Gastrocnemius medialis (tissue), 4 donors: ENCODE measurements at places on chromosomes 13 and 19.

GRCh38 chr19:17125728-17126677, 50.4 kb downstream of the MYO9B start:
- DNase-seq, result peak; percentile 53

GRCh38 chr13:111114362-111115060, 599 bp upstream of the ARHGEF7 start:
- DNase-seq, result peak; percentile 36

- DNase-seq, result no peak
These were observed 1954.1 kb downstream of the PCDH9 start for GRCh38 chr13:65275838-65276630.

DNA sequence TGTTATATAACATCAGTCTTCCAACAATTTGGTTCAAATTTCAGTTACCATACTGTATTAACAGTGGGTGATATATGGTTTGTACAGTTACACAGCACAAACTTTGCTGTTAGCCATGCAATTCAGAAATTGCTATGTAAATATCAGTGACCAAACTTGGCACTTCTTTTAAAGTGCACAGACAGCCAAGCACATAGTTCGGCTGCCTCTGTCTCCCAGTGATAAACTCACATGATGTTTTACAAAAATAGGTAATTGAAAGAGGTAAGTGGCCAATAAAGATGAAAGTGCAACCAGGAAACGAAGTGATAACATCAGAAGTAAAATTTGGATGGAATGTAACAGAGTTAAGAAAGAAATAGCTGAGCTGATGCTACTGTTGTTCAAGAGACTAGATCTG, 143.9 kb downstream of the PCDH9 start:
- DNase-seq, result no peak

- peak; percentile 51 for DNase-seq
These were observed 11.1 kb upstream of the DHRS12 start for GRCh38 chr13:51814825-51815650.

DNA sequence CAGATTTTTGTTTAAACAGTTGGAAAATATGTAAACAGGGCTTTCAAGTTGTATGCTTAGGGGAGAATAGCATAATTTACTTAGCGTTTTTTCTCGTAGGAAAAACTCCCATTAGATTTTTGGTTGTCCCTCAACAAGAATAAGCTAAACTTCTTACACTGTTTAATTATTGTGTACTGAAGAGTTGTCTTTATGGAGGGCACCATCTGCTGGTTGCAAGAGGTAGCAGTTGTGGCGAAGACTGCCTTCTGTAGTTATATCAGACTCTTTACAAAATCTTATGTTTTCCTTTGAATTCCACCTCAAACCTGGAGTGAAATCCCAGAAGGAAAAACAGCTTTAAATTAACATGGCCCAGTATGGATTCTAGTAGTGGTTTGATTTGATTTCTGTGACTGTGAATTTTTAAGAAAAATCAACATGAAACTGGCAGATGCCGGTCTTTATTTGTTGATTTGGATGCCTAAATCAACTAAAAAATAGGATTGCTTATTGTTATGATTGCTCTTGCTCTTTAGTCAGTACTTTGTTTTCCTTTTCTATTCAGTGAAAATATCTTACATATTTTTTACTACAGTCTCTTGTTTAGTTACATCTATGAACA, 53.4 kb downstream of the PDS5B start:
- DNase-seq, result peak; percentile 26

DNA sequence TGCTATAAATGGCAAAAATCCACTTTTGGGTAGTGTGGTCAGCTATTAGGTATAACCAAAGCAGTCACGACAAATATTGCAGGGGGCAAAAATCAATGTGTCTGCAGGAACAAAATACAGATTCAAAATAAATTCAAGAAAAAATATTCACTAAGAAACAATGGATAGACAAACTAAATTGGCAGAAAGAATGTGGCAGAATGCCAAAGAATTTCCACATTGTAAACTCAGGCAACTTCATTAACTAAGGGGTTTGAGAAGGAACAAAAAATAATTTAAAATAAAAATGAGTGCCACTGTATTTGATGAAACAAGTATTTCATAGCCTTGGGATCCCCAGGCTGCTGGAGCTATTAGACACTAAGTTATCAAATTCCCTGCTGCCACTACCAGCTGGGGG, 193.1 kb downstream of the VWA8 start:
- DNase-seq, result no peak

- DNase-seq, result no peak
These were observed 9.8 kb downstream of the SLC8A2 start for GRCh38 chr19:47461876-47462275.

DNA sequence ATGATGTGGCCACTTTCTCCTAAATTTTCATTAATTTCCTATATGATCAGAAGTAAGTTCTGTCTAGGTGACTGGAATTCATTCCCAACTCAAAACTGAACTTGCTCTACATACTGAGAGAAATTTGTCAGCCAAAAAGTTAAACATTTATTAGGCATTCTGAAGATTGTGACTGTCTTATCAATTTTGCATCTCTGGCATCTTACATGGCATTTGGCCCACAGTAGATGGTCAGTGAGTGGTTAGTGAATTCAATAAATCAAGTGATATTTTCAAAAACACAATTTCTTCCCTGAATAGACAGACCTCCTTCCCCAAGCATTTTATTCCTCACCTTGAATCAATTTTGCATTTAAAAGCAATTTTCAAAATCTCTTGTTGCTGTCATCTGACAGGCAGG, 363.2 kb upstream of the NBEA start:
- no peak for DNase-seq

- no peak for DNase-seq
These were observed 7.3 kb downstream of the IGSF23 start for GRCh38 chr19:44620667-44621066.

DNA sequence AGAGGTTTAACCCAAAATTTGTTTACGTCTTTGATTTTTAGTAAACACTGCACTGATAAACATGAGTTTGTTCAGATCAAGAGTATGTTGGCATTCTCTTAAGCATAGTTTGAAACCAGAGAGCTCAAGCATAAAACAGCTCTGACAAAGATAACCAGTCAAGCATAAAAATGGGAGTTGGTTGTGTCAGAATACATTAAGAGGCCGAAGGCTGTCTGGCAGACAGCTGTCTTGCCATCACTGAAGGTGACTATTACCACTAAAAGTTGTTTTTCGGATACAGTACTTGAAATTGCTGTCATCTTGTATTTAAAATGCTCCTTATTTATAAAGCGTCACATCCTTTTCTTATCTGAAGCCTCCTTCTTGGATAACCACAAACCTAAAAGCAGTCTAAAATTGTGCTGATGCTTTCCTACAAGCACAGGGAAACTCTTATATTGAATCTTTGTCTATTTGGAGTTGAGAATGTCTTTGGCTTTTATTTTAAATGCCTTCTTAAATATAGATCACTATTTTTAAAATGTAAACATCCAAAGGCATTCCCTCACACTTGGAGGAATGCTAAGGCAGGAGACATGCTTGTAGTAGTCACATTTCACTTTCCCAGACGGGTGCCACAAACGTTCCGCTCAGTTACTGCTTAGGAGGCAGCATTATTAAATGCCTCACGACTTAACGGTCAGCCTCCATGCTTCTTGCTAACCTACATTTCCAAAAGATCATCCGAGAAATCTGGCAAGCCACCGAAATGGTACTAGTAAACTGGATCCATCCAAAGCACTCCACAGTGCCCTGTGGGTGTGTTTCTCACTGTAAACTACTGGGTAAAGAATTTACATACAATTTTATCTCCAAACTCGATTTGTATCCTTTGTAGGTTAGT, 1.5 kb downstream of the SMAD9 start:
- no peak for DNase-seq

- DNase-seq, result no peak
These were observed 74.7 kb upstream of the TSHZ3 start for GRCh38 chr19:31423896-31424295.

GRCh38 chr19:51207747-51208146, 17.1 kb upstream of the CD33 start:
- no peak for DNase-seq

DNA sequence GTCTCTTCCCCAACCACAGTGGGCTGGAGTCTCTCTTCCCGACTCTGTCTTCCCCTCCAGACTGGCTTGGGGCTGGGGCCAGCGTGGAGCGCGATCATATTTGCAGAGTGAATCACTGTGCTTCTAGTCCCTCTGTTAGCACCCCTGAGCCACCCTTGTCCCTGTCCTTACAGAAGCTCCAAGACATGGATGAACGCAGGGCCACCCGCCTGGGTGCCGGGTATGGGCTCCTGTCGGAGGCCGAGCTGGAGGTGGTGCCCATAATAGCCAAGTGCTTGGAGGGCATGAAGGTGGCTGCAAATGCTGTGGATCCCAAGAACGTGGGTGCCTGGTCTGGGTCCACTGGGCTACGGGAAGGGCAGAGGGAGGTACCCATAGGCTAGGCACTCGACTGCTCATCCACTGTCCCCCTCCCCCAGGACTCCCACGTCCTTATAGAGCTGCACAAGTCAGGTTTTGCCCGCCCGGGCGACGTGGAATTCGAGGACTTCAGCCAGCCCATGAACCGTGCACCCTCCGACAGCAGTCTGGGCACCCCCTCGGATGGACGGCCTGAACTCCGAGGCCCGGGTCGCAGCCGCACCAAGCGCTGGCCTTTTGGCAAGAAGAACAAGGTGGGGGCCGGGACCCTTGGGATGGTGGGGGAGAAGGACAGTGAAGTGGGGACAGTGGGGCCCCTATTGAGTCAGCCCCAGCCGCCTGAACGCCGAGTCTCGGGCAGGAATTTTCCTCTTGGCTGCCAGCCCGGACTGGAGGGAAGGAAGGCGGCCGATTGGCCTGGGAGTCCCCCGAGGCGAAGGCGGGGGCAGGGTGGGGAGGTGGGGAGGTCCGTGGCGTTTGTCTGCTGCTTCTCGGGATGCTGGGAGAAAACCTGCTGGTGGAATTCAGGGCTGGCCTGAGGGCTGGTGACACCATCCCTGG, 5.2 kb downstream of the TRIP10 start:
- DNase-seq, result peak; percentile 79

DNA sequence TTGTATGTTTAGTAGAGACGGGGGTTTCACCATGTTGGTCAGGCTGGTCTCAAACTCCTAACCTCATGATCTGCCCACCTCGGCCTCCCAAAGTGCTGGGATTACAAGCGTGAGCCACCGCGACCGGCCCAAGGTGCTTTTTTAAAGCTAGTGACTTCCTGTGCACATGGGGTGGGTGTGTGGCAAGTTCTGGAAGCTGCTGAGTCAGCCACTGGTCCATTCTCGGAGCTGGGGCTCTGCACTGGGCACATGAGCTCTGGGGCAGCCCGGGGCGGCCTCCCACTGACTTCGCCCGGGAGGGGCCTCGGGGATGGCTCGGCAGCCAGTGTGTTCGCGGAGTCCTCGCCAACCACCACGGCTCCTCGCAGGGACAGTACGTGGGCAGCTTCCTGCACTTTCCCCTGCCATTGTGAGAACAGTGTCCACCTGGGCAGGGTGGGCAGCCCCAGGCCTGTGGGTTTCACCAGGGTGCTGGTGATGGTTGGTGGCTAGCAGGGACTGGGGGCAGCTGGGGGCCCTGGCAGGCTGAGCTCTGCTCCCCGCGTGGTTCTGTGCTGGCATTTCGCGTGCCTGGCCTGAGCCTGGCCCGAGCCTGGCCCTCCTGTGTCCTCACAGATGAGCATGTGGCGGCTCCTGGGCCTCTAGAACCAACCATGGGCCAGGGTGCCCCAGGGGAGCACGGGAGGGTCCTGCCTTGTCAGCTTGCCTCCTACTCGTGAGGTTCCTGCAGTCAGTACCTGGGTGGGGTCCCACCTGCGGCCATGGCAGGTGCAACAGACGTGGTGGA, 12.2 kb downstream of the CBARP start:
- DNase-seq, result no peak

DNA sequence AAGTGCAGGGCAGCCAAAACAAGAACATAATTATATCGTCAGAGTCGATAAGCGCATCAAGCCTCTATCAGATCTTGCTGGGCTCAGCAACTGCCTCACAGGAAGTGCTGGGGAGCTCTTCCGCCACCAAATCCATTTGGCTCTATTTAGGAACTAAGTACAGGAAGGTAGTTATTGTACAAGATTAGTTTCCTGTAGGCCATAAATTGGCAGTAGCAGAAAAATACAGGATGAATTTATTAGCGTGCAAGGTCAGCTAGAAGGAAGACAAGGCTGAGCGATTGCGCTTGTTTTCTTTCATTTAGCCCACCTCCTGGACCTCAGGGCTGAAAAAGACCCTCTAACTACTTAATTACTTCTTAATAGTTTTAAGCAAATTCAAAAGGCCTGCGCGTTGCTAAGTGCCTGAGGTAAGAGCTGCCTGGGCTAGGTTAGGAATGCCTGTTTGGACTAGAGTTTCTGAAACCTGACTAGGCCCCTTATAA, 118.5 kb downstream of the IRS2 start:
- no peak for DNase-seq

DNA sequence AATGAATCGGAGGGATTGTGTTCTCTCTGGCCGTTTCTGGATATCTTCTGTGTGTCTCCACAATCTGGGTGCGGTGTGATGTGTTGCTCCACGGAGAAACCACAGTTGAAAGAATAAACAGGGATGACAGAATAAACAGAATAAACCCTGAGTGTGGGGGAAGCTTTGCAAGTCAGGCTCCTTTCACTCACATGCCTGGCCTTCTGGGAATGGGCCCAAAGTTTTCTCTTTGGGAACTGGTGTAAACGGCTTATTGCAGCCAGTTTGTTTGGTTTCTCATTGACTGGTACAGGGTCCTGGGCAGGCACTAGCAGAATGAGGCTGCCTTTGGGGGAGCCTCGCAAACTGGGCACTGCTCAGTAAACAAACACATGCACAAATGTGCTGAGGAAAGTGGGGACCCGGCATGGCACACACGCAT, 324.7 kb downstream of the DLEU7 start:
- peak; percentile 63 for DNase-seq

DNA sequence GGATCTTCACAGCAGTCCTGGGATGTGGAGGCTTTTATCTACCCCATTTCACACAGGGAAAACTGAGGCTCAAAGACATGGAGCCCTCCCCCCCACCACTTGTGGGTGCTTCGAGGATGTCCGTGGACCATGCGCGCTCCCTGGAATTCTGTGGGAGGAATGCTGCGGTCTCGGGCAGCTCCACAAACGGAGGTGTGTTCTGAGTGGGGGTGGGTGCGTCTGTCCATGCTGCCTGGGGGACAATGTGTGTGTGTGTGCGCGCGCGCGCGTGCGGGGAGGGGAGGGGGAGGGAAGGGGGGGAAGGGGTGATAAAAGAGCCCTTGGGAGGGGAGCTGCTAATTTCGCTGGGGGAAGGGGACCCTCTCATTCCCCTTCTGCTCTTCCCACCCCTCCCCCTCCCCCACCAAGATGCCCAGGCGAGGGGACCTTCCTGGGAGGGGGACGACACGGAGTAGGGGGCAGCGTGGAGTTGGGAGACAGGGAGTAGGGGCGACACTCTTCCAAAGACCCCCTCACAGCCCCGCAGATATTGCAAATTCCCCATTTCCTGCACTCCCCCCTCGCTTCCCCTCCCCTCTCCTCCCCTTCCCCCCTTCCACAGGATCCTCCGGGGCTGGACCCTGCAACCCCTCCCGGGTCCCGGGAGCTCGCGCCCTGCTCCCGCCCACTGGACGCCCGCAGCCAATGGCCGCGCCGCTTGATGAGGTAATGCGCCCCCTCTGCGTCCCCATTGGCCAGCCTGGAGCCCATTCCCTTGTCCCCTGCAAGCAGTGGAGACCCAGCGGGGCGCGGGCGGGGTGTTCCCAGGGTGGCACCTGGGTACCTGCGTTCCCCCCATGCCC, 18.9 kb upstream of the ZNRF4 start:
- no peak for DNase-seq
